ENCODE measurements at places on chromosomes 12 and 14. TPM values are rescaled to one million over a fixed set of nuclear protein-coding genes. Genes with fewer than 3 reads are reported as not detected.

Gene KRT85
- not detected for total RNA-seq

Gene TAS2R8
- total RNA-seq, result not detected

Gene INHBC
- not detected for total RNA-seq

Gene COL2A1
- 227 TPM for total RNA-seq

Gene CIPC
- total RNA-seq, result 34.0 TPM

Gene USP5
- 121 TPM for total RNA-seq

Gene KRT3
- 2.3 TPM for total RNA-seq

Gene ARPC3
- total RNA-seq, result 164 TPM

DNA sequence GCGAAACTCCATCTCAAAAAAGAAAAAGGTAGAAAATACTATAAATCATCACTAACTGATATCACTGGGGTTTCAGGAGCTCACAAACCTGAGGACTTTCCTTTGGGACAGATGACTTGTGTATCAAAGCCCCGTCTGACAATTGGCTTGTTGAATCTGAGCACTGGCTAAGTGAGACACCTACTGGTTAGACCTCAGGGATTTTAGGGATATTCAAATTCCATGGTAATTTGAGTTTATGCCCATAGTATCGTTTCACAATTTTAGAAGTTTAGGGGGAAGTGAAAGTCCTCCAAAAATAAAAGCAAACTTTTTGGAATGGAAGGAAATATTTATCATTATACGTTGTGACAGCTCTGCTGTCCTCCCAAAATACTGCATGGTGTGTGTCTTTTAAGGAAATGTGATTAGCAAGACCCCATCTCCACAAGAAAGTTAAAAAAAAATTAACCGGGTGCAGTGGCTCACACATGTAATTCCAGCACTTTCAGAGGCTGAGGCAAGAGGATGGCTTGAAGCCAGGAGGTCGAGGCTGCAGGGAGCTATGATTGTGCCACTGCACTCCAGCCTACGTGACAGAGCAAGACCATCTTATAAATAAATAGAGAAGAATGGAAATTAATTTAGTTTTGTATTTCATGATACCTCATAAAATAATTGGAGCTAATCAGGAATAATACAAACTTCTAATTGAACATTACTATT is 49.2 kb downstream of the FBXL14 start:
- H3K27ac ChIP-seq, result no peak overlapping the region
- H3K4me1 ChIP-seq, result no peaks in the 10 kb centered on the region
- H3K27me3 ChIP-seq, result peaks cover 3% of the 10 kb centered on the region

GRCh38 chr14:36506732-36507614 is 13.1 kb downstream of the NKX2-1 start:
- H3K27ac ChIP-seq, result no peak overlapping the region
- peak overlapping the region; percentile 1 for H3K4me3 ChIP-seq
- peaks cover 91% of the 10 kb centered on the region for H3K27me3 ChIP-seq
- DNase-seq, result no peak

- H3K27ac ChIP-seq, result peak overlapping the region; percentile 19
- H3K4me3 ChIP-seq, result peak overlapping the region; percentile 78
- H3K4me1 ChIP-seq, result peaks cover 20% of the 10 kb centered on the region
- no peaks in the 10 kb centered on the region for H3K36me3 ChIP-seq
- peaks cover 100% of the 10 kb centered on the region for H3K27me3 ChIP-seq
- DNase-seq, result no peak
These were observed 6.8 kb upstream of the FOXG1 start for GRCh38 chr14:28759653-28760313.

GRCh38 chr12:75725521-75726111 is 214.2 kb upstream of the KRR1 start:
- peaks cover 6% of the 10 kb centered on the region for H3K36me3 ChIP-seq
- H3K4me3 ChIP-seq, result no peak overlapping the region
- DNase-seq, result no peak
- H3K27ac ChIP-seq, result peak overlapping the region; percentile 58

DNA sequence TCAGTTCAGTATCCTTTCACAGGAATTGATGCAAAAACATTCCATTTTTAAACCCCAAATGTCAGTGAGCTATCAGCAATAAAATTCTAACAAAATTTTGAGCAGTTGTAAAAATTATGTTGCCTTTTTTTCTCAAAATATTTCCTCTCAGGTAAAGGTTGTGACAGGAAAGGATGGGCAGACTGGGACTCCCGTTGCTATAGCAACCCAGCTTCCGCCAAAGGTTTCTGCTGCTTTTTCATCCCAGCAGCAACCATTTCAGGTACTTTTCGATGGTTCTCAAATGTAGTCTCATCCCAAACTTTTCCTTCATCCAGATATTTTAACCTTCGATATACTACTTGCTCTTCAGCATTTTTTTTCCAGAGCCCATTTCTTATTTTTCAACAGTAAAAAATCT is 13.6 kb downstream of the EP400 start:
- no peak overlapping the region for H3K4me3 ChIP-seq
- no peak overlapping the region for H3K27ac ChIP-seq
- no peaks in the 10 kb centered on the region for H3K27me3 ChIP-seq
- DNase-seq, result no peak
- H3K36me3 ChIP-seq, result peaks cover 3% of the 10 kb centered on the region

DNA sequence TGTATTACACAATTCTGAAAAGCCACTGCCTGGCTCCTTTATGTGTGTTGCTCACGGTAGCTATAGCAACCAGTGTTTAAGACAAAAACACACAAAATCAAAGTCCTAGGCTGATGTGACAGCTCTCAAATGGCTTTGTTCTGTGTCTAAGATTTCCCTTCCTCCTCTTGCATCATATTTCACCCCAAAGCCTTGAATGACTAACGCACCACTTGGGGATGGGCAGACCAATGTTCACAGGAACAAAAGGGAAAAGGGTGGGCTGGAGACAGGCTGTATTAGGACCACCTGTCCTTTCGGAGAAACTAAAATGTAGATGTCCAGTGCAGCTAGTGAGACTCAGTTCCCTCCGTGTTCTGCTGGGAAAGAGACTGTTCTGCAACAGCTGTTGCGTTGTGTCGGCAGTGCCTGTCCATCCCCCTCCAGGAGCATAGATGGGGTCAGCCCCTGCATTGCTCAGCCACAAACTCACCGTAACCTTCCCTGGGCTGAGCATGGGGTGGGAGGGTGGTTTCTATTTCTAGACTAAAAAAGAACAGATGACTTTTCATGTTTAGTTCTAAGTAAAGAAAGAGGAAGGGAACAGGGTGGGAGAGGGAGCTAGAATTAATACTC is 26.8 kb upstream of the DAAM1 start:
- peak overlapping the region; percentile 34 for H3K4me3 ChIP-seq
- H3K27ac ChIP-seq, result peak overlapping the region; percentile 63
- H3K27me3 ChIP-seq, result peaks cover 3% of the 10 kb centered on the region
- no peaks in the 10 kb centered on the region for H3K36me3 ChIP-seq
- DNase-seq, result no peak

DNA sequence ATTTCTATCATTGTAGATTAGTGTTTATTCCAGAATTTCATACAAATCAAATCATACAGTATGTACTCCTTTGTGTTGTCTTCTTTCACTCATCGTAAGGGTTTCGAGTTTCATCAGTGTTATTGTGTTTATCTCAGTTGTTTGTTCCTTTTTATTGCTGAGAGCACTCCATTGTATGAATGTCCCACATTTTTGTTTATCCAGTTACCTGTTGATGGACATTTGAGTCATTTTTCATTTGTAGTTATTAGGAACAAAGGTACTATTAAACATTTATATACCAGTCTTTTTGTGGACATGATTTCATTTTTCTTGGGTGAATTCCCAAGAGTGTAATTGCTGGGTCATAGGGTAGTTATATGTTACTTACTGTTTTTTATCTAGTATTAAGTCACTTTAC is 70.0 kb downstream of the BICD1 start:
- H3K4me1 ChIP-seq, result no peaks in the 10 kb centered on the region
- no peak overlapping the region for H3K4me3 ChIP-seq
- peaks cover 27% of the 10 kb centered on the region for H3K36me3 ChIP-seq
- no peak overlapping the region for H3K27ac ChIP-seq

- no peak overlapping the region for H3K27ac ChIP-seq
- H3K4me1 ChIP-seq, result no peaks in the 10 kb centered on the region
- H3K36me3 ChIP-seq, result no peaks in the 10 kb centered on the region
- DNase-seq, result no peak
- H3K4me3 ChIP-seq, result no peak overlapping the region
These were observed 594.1 kb downstream of the NRXN3 start for GRCh38 chr14:78764240-78764639.

Measured in type B pancreatic cell (in vitro differentiated cells).